Posterior vena cava (tissue), 2 donors: ENCODE measurements at places on chromosomes 1 and 21. TPM values are rescaled to one million over a fixed set of nuclear protein-coding genes. Genes with fewer than 3 reads are reported as not detected.

- no peak for DNase-seq
Observed at GRCh38 chr1:115300087-115300876, 37.8 kb downstream of the NGF start.

The DIO1 gene
- total RNA-seq: not detected

- DNase-seq: peak; percentile 69
Observed at GRCh38 chr1:3645666-3646355, 4.1 kb downstream of the WRAP73 start.

DNA sequence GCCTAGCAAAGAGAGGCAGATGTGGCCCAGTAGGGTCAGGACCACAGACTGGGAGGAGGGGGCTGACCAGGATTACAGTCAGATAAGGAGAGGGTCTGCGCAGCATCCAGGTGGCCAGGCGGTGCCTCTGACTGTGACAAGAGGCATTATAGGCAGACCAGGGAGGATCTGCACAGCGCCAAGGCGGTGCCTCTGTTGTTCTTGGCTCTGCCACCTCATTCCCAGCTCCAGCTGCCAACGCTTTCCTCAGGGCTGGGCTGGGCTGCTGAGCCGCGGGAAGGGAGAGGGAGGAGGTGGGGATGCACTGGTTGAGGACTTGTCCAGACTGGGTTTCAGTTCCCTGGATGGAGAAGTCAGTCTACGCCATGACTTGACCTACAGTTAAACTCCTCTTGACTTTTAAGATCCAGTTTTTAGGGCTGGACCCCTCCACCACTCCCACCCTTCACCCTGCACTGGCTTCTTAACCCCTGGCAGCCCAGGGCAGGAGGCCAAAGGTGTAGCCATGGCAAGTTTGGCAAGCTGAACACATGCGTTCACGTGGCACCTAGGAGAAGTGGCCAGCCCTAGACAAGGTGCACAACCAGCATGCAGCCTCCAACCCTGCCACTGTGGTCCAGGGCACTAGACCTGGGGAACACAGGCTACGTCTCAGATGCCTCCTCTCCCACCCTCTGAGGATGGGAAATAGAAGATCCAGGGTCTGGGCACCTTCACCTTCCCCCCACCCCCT is 4.5 kb upstream of the CRABP2 start:
- DNase-seq: peak; percentile 92

The PLA2G2D gene
- total RNA-seq: not detected
